Gastrocnemius medialis (tissue), 4 donors: ENCODE measurements at places on chromosomes 2 and 18. TPM values are rescaled to one million over a fixed set of nuclear protein-coding genes. Genes with fewer than 3 reads are reported as not detected.

GRCh38 chr2:219687272-219687671, 59.8 kb downstream of the SLC4A3 start:
- H3K4me1 ChIP-seq = peaks cover 4% of the 10 kb centered on the region
- H3K4me3 ChIP-seq = no peak overlapping the region
- no peak for DNase-seq
- H3K36me3 ChIP-seq = no peaks in the 10 kb centered on the region
- no peak overlapping the region for H3K27ac ChIP-seq
- no peaks in the 10 kb centered on the region for H3K27me3 ChIP-seq

DNA sequence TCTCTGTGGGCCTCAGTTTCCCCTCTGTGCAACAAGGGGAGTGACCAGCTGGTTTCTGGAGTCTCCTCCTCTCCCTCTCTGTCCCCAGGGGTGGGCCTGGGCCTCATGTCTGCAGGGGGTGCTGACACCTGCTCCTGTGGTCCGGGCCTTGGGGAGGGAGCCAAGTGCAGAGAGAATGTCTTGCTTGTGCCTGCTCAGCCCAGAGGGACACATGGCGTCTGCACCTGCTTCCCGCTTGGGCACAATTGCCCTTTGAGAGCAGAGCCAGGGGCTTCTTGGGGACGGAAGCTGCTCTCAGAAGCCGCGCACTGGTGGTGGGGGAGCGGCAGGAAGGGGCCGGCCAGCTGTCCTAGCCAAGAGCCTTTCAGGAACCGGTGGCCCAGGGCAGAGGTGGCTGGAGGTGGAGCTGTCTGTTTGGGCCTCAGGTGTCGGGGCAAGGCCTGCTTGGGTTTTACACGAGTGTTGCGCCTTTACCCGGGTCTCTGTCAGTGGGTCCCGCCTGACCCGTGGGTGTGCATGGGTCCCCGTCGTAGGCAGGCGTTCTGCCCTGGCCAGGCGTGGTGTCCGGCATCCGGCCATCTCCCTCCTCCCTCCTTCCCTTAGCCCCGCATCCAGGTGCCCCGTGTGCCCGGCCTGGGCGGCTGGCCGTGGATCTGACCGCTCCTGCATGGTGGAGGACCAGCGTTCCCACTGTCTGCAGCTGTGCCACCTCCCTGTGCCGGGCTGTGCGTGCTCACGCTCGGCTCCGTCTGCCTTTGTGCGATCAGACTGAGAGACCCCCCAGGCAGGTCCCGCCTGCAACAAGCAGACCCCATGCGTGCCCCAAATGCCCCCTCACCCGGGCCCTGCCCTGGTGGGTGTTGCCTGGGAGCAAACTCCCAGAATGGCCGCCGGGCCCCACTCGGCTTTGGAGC, 4.0 kb downstream of the NEU4 start:
- H3K27ac ChIP-seq = no peak overlapping the region
- DNase-seq = no peak
- H3K4me3 ChIP-seq = no peak overlapping the region
- no peaks in the 10 kb centered on the region for H3K27me3 ChIP-seq

GRCh38 chr18:21598726-21599584, 1.5 kb downstream of the ESCO1 start:
- no peaks in the 10 kb centered on the region for H3K36me3 ChIP-seq
- peaks cover 28% of the 10 kb centered on the region for H3K4me1 ChIP-seq
- DNase-seq = no peak
- peak overlapping the region; percentile 74 for H3K4me3 ChIP-seq
- no peaks in the 10 kb centered on the region for H3K27me3 ChIP-seq

GRCh38 chr18:48621240-48621639, 82.4 kb downstream of the CTIF start:
- no peak overlapping the region for H3K27ac ChIP-seq
- DNase-seq = no peak

GRCh38 chr18:51654488-51655326, 457.2 kb upstream of the MEX3C start:
- H3K27me3 ChIP-seq = no peaks in the 10 kb centered on the region
- H3K27ac ChIP-seq = no peak overlapping the region
- no peaks in the 10 kb centered on the region for H3K36me3 ChIP-seq
- no peak for DNase-seq
- H3K4me1 ChIP-seq = no peaks in the 10 kb centered on the region

- no peak overlapping the region for H3K27ac ChIP-seq
- H3K27me3 ChIP-seq = no peaks in the 10 kb centered on the region
- H3K4me1 ChIP-seq = peaks cover 42% of the 10 kb centered on the region
- DNase-seq = no peak
- H3K36me3 ChIP-seq = no peaks in the 10 kb centered on the region
These were observed 45.2 kb downstream of the TMEM131 start for GRCh38 chr2:97950329-97951154.

DNA sequence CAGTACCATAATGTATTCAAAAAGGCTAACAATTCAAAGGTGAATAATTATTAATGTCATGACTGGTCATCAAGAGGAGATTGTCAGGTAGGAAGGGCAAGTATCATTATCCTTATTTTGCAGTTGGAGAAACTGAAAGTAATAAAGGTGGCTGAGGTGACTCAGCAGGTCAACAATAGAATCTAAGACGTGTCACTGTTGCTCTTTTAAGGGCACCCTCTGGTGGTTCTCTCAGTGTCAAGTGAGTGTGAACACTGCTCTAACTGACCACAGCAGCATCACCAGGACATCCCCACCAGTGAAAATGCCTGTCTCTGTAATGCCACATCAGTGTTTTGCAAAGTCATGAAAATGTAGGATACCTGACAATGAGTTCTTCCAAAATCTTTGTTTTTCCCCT, 69.7 kb downstream of the DCC start:
- H3K4me3 ChIP-seq = no peak overlapping the region
- H3K27ac ChIP-seq = no peak overlapping the region
- no peak for DNase-seq
- no peaks in the 10 kb centered on the region for H3K27me3 ChIP-seq

- H3K27me3 ChIP-seq = no peaks in the 10 kb centered on the region
- H3K4me1 ChIP-seq = no peaks in the 10 kb centered on the region
- no peak overlapping the region for H3K4me3 ChIP-seq
- no peaks in the 10 kb centered on the region for H3K36me3 ChIP-seq
- H3K27ac ChIP-seq = no peak overlapping the region
- DNase-seq = no peak
These were observed 310.1 kb upstream of the NCKAP5 start for GRCh38 chr2:133878326-133878725.

- no peaks in the 10 kb centered on the region for H3K4me1 ChIP-seq
- H3K4me3 ChIP-seq = no peak overlapping the region
- no peaks in the 10 kb centered on the region for H3K36me3 ChIP-seq
These were observed 642.7 kb downstream of the ARHGAP15 start for GRCh38 chr2:143771939-143772338.

GRCh38 chr2:16881122-16881521, 215.5 kb upstream of the CYRIA start:
- no peak overlapping the region for H3K4me3 ChIP-seq
- DNase-seq = no peak
- no peaks in the 10 kb centered on the region for H3K27me3 ChIP-seq
- H3K4me1 ChIP-seq = no peaks in the 10 kb centered on the region
- H3K36me3 ChIP-seq = no peaks in the 10 kb centered on the region
- no peak overlapping the region for H3K27ac ChIP-seq

DNA sequence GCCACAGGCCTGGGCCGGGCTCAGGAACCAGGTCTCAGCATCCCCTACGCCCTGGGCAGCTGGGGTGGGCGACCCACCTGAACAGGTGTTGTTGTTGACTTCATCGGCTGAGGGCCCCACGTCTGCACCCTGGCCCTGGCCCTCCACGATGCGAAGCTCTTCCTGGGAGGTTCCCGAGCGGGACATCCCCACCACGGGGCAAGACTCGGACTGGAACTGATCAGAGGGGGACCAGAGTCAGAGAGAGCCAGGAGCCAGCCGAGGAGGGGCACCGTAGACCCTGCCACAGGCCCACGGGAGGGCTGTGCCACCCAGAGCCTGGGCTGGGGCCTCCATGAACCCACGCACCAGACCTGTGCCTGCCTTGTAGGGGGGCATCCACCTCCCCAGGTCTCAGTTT, 54.3 kb downstream of the AQP12A start:
- DNase-seq = no peak
- H3K27me3 ChIP-seq = no peaks in the 10 kb centered on the region
- no peak overlapping the region for H3K27ac ChIP-seq
- no peaks in the 10 kb centered on the region for H3K4me1 ChIP-seq
- H3K4me3 ChIP-seq = no peak overlapping the region

- no peaks in the 10 kb centered on the region for H3K36me3 ChIP-seq
- no peaks in the 10 kb centered on the region for H3K27me3 ChIP-seq
- no peak overlapping the region for H3K4me3 ChIP-seq
- no peaks in the 10 kb centered on the region for H3K4me1 ChIP-seq
- H3K27ac ChIP-seq = peak overlapping the region; percentile 34
- DNase-seq = peak; percentile 10
These were observed 30.8 kb upstream of the PUM2 start for GRCh38 chr2:20381457-20381856.

KCNG3 gene
- total RNA-seq = not detected

POTEC gene
- total RNA-seq = not detected

USP40 gene
- 13.8 TPM for total RNA-seq

PAX8 gene
- total RNA-seq = 0.27 TPM

OSR1 gene
- total RNA-seq = 0.80 TPM

TMEM37 gene
- total RNA-seq = 0.49 TPM

WDR54 gene
- 2.1 TPM for total RNA-seq
